T follicular helper cell (primary cell): ENCODE measurements at places on chromosomes 13 and 19.

DNA sequence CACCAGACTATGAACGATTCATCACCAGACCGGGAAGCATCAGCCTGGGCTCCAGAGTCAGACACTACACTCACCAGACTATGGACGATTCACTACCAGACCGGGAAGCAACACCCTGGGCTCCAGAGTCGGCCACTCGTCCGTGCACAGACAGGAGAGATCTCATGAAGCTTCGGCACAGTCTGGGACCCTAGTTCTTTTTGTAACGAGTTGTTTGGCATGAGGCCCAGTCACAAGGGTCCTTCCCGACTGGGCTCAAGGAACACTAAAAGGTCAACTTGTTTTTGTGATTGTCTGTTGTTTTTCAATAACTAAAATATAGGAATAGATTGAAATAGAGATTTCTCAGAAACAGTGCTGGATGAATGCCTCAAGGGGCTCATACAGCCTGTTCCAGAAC, 1141.6 kb upstream of the MIR17HG start:
- DNase-seq = no peak

DNA sequence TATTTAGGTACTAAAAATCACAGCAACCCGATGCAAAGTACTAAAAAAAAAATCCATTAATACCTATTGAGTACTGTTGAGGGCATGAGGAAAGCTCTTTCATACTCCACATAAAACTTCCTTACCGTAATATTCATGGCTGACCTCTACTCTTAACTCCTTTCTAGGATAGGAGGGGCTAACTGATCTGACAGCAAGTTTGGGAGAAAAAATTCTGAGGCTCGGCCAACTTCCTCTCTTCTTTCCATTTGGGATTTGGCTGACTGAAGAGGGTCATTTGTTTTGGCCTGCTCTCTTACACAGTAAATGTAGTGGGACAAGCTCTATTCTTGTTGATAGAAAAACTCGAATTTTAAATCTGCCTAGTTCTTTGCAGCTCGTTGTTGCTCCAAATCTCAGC, 9.4 kb upstream of the USPL1 start:
- DNase-seq = no peak

DNA sequence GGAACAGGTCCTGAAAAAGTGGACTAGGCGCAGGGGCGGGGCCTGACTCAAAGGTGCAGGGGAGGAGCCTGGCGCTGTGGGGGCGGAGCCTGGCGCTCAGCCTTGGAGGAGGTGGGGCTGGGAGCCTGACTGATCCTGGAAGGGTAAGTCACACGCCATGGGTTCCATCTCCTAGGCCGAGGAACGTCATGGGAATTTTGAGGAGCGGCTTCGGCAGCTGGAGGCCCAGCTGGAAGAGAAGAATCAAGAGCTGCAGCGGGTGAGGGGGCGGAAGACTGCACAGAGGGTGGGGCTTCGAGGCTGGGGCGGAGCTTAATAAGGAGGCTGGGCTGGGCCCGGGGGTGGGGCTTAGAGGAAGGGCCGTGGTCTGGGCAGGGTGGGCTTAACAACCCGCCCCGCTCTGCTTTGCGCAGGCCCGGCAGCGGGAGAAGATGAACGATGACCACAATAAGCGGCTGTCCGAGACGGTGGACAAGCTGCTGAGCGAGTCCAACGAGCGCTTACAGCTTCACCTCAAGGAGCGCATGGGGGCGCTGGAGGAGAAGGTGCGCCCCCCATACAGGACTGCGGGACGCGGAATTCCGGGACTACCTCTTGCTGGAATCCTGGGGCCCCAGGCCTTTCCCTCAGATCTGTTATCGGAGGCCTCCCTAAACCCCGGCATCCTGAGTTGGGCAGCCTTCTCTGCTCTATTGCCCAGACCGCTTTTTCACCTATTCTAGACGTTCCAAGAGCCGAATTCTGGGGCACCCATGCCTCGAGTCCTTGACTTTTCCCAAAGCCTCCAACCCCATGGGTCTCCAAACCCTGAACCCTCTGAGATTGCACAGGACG, 14.5 kb downstream of the PPFIA3 start:
- no peak for DNase-seq

GRCh38 chr19:11657307-11657706, 60.0 kb downstream of the ZNF627 start:
- no peak for DNase-seq

- DNase-seq = no peak
Observed at GRCh38 chr13:52158629-52159158, 703 bp downstream of the NEK3 start.

- DNase-seq = no peak
Observed at GRCh38 chr13:96860882-96861281, 133.4 kb downstream of the OXGR1 start.

- DNase-seq = no peak
Observed at GRCh38 chr19:46365561-46365960, 18.7 kb downstream of the PPP5C start.

DNA sequence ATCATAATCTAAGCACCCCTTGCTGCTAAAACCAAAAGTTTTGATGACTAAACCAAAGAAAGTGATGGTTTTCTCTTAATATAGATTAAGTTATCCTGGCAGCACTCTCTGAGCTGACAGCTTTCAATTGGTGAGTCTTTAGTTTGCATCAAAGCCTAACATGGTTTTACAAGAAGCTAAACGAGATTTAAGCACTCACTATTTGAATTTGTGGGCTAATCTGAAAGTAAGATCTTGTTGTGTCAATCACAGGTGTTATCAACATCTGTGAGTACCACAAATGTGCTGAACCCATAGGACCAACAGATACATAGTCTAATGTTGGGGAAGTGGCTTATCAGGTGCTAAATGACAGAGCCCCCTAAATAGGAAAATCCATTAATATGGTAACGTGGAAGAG, 223.9 kb downstream of the LHFPL6 start:
- DNase-seq = no peak

DNA sequence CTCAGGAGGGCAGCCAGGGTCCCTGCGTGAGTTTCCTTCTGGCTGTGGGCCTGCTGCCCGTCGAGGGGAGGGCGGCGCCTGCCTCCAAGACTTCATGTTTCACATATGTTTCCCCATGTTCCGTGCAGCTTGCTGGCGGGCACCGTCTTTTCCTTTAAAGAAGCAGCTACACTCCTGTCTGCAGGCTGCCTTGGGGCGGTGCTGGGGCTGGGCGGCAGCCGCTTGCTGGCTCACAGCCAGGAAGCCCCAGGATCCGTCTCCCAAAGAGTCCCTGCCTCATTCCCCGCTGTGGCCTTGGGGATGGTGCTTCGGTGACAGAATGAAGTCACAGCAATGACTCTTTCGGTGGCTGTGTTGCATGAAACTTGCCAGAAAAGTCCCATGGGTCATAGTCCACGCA, 24.9 kb downstream of the PIAS4 start:
- no peak for DNase-seq

DNA sequence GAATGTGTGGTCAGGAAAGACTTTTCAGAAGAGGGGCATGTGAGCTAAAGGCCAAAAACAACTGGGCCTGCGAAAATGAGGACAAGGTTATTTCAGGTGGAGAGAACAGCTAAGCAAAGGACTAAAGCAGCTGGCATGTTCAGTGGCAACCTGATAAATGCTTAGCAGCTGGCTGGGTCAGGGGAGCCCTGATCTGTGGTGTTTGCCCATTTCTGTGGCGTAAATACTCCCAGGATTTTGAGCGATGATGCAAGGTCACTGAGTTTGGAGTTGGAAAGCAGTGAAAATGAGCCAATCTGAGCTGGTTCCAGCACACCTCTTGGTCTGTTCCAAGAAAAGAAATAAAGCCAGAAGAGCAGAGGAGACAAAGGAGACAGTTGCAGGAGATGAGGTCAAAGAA, 704.3 kb downstream of the UQCRFS1 start:
- DNase-seq = no peak

GRCh38 chr13:78238911-78239310, 320.3 kb upstream of the EDNRB start:
- DNase-seq = no peak

DNA sequence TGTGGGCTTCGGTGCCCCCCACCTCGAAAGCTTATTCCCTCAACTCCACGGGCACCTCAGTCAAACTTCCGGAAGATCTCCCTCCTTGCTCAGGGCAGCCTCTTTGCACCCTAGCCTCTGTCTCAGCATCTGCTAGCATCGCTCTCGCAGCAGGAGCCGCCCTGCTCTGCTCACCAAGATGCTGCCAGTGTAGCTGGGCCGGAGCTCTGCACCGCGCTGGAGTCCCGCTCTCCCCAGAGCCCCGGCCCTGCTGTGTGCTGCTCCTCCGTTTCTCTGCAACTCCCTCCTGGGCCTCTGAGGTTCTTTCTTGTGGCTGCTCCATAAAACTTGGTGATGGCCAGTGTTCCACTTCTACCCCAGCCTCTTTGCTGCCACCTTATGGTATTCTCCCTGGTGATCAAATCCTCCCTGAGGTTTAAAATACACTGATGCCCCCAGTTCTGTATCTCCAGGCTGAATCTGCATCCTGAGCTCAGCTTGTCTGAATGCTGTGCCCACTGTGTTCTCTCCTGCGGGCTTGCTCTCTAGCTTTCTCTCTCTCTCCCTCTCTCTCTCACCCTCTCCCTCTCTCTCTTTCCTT, 198.0 kb downstream of the UQCRFS1 start:
- DNase-seq = no peak

DNA sequence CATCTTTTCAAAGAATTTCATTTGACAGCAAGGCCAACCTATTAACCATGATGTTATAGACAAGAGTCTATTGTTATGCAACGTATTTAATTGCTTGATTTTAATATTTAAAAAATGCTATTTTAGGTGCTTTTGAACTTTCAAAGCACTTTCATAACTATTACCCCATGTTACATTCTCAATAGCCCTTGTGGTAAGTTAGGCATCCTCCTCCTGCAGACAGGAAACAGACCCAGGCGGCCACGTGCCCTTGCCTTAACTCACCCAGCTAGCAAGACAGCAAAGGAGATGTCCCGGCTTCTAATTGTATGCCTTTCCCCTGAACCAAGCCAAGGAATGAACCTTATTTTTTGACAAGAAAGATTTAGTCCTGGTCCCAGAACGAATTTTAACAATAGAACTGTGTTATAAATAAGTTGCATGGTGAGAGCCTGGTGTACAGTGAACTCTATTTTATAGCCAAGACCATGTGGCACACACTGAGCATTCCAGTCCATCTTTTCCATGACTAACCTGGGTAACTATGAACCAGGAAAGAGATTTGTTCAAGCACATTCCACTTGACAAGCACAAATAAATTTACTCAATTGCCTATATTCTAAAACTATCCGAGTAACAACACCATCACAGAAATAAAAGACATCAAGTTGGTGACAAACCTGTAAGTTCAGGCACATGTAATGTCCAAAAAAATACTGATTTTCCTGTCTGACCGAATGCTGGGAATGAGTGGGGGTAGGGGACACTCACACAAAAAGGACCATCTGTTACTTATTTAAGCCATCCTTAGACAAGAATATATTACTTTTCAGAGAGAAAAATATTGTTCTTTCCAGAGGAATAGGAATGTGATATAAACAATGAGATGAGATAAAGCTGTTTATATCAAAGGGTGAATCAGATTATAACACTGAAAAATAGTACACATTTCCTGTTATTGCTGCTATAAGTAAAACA, 163.0 kb downstream of the EFNB2 start:
- DNase-seq = no peak

GRCh38 chr13:28626266-28626665, 32.7 kb upstream of the POMP start:
- no peak for DNase-seq

GRCh38 chr13:37492741-37493514, 105.6 kb downstream of the POSTN start:
- no peak for DNase-seq

DNA sequence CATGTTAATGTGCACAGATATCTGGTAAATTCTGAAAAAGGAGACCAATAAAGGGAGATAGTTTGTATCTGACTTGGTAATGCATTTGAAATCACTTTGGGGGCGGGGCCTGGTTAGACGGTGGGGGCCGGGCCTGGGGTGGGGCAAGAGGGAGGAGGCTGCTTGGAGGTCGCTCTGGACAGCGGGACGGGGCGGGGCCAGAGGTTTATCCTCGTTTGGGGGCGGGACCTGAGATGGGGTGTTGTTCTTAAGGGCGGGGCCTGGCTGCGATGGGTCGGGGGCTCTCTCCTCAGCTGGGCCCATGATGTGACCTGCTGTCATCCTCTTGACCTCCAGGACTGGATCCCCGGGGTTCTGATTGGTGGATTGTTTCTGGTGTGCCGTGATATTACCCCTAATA, 4.9 kb upstream of the ZNF808 start:
- no peak for DNase-seq

- no peak for DNase-seq
Observed at GRCh38 chr19:20612711-20613316, 47.2 kb upstream of the ZNF737 start.

- no peak for DNase-seq
Observed at GRCh38 chr13:74006666-74007065, 127.5 kb downstream of the KLF12 start.

DNA sequence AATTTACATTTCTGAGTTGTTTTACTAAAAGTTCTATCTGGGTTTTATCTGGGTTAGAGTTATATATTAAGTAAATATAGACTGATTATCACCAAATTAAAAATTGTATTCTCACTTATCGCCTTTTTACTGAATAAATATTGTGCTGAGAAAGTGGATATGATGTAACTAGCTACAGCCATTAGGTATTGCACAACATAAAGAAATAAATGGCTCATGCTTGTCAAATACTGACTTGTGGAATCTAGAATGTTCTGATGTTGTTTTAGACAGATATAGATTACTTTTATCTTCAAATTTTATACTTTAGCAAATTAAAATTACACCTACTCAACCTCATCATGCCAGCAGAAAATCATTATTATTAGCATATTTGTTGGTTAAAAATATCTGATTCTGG, 1277.1 kb upstream of the MIR17HG start:
- no peak for DNase-seq
